Stimulated activated CD8-positive, alpha-beta memory T cell treated with anti-CD3 and anti-CD28 coated beads, Interleukin-4, amount 100 ng/mL, for 1 hour (primary cell): ENCODE measurements at places on chromosomes 7 and 10.

DNA sequence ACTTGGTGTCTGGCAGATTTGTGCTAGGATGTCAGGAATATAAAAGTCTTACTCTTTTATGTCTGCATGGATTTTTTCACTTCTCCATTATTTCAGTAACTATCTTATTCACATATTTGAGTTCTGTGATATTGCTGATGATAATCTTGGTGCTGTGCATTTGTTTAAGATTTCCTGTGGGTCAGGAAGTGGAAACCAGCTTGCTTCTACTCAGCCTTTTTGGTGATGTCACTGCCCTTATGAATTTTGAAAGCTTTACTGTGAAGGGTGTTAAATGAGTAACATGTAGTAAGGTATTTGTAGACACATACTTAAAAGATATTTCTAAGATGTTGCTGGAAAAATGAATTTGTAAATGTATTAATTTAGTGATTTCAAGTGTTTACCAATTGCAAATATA, 69.5 kb upstream of the VOPP1 start:
- DNase-seq = no peak

DNA sequence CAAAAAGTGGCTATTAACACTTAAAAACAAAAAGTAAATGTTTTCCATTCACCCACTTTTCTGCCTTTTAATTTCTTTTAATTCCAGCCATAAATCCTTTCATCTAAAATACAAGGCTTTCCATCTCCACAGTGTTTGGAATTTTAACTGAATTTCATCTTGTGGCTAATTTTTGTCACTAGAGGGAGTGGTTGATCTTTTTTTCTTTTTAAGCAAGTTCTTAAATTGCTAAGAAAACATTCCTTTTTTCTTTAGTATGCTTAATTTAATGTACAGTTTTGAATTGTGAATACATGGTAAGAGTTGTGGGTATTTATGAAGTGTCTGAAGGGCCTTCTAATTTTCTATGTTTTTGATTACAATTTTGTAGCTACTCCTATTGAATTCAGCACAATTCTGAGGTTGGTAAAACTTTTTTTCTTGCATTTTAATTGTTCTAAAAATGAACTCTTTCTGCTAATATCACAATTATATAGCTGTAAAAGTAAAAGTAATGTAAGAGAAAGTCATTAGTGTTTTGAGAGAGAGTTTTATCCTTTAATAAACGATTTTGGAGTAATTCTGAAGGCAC, 54.9 kb upstream of the ANK3 start:
- no peak for DNase-seq

DNA sequence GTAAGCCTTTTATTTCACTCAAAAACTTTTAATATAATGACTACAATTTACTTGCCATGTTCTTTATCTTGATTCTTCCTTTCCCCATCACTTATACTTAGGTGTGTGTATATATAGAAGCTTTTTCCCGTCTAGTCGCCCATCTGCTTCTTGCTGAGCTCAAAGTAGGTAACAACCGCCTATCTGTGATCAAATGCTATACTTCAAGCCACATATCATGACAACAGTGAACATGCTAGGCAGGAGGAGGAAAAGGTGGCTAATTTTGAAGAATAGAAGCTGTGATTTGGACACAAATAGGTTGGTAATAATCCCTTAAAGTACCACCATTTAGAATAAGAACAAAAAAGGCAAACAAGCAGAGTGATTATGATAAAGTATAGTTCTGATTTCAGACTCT, 367.3 kb upstream of the CHRM2 start:
- no peak for DNase-seq

DNA sequence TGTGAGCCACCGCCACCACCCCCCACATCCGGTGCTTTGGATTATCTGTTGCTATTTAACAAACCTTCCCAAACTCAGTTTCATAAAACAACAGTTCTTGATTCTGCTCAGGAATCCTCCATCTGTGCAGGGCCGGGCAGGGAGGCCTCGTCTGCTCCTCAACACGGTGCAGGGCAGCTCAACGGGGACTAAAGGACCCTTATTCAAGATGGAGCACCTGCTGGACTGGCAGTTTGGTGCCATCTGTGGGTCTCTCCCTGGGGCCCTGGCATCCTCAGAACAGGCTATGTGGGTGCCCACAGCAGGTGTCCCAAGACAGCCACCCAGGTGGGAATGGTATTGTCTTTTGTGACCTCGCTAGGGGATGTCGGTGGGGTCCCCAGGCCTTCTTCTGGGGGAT, 31.0 kb upstream of the ELFN1 start:
- no peak for DNase-seq

GRCh38 chr10:6267941-6268340, 65.2 kb downstream of the PFKFB3 start:
- DNase-seq = no peak

GRCh38 chr10:83076443-83076842, 1062.9 kb upstream of the GHITM start:
- DNase-seq = no peak

DNA sequence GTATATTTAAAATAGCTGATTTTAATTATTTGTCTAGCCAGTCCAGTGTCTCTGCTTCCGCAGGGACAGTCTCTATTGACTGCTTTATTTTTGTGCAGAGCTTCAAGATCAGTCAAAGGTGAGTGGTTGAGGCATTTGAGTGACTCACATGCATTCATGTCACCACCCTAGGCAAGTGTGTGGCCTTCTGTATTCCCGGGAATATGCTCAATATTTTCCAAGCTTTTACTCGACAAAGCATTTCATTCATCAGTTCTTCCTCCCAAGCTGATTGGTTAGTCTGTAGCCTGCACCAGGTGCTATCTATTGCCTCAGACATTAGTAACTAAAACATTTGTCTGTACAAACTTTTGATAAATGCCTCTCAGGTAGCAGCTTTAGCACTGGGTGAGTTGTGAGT, 471.5 kb upstream of the NRG3 start:
- DNase-seq = no peak

- no peak for DNase-seq
These were observed 31.2 kb downstream of the LRRC4 start for GRCh38 chr7:128000048-128000447.

DNA sequence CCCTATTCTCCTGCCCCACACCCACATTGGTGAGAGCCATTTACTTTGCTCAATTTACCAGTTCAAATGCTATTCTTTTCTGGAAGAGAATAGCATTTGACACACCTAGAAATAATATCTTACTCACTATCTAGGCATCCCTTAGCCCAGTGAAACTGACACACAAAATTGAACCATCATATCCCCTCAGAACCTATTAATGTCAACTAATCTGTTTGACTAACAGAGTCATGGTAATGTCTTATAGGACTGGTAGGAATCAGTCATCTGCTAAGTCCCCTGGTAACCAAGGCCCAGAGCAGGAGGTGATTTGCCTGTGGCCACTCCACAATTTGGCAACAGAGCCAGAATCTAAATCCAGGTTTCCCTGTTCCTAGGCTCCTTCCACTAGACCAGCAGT, 63.3 kb downstream of the PPP1R3C start:
- no peak for DNase-seq

DNA sequence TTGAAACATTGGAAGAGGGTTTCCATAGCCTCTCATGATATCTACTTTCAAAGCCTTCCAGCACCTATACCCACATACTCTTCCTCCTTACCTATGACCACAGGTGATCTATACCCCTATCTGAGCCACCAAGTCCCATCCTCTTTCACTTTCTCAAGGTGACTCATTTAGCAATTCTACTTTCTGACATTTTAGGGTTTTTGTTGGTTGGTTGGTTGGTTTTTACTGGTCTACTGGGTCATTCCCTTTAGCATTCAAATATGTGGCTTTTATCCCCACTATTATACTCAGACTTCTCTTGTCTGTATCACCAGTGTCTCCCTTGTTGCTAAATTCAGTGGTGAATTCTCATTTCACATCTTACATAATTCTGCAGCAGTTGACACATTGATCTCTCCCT, 130.4 kb upstream of the STEAP4 start:
- DNase-seq = no peak

DNA sequence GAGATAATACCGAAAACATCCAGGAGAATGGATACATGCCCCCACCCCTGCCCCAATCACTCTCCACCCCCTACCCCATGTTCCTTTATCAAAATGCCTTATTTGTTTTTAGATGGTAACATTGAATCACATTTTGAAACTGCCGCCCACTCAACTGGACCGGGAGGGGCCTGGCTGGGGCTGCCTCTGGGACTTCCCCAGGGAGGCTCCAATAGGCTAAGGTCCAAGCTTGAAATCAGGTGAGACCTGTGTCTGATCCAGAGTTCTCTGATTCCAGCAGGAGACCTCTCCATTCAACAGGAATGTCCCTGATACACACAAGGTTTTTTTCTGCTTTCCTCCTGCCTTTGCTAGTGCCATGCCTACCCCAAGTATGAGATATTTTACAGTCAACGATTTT, 43.8 kb upstream of the ACSL5 start:
- no peak for DNase-seq

GRCh38 chr10:44382981-44383748, 1.7 kb downstream of the CXCL12 start:
- no peak for DNase-seq

DNA sequence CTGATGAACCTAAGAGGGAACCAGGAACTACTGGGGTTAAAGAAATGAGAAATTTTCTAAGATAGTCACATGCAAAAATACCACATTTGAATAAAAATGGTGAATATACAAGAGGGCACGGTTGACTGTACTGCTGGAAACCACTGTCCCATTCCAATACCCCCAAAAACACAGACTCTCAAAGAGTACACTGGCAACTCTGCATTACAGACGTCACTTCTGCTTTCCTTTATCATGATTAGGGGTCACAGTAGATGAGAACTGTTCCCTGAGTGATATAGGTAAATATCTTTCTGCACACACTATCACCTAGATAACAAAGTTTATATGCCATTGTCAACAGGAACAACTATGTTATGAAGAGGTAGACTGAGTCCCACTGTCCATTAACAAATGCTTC, 69.5 kb downstream of the RAPGEF5 start:
- DNase-seq = no peak

GRCh38 chr10:125060482-125060825, 99.9 kb downstream of the CTBP2 start:
- DNase-seq = no peak

DNA sequence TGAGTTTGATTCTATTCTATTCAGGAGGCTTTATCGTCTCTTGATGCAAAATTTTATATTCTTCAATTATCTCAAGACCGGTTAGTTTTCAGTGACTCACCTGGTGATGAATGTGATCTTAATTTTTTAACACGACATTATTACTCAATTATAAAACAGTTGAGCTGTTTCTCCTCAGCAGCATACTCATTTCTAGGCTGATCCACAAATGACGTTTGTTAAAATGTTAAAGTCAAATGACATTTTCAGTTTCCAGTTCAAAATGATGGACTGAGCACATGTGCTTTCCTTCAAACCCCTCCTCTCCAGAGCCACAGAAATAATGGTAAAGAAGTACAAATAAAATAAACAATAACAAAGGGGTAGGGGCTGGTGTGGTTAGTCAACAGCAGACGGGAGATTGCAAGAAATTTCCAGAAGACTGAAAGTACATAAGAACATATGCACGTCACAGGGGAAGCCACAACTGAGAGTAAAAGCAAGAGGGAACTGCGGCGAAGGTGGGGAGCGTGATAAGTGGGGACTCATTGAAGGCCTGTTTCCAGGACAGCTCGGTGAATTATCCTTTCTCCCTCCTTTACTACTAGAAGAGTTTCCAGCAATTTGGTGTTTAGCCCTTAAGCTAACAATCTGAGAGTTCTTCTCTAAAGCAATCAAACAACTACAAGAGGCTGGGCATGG, 10.9 kb downstream of the MACROH2A2 start:
- no peak for DNase-seq

DNA sequence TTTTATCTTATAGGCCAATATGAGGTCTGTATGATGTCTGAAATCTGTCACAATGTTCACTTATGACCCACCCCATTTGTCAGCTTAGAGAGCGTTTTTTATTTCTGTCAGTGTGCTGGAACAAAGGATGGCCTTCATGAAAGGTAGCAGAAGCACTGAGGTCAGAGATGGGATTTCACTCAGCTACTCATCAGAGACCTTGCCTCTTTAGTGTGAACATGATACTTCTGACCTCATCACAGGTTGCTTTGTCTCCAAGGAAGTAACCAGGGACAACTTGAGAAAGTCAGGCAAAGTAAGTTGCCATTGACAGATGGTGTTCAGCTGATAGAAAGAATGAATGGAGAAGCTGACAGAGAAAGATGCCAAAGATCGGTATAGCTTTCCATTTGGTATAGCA, 16.3 kb downstream of the YAE1 start:
- DNase-seq = no peak

DNA sequence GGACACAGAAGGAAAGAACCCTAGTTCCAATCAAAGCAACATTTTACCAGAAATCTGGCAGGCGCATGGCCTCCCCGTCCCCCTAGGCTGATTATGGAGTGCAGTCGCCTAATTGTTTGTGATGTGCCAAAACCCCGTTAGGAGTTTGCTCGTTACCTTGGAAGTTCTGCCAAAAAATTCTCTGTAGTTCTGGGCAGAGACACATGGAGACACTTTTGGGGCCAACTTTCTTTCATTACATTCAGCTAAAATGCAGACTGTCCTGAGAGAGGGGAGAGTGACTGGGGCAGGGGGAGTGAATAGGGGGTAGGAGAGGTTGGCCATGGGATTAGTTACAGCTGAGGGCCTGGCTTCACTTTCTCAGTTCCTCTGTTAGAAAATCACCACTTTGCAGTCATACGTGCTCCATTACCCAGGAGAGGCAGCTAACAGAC, 158.0 kb upstream of the NPVF start:
- no peak for DNase-seq

GRCh38 chr7:44261240-44261639, 60.5 kb downstream of the YKT6 start:
- DNase-seq = no peak

DNA sequence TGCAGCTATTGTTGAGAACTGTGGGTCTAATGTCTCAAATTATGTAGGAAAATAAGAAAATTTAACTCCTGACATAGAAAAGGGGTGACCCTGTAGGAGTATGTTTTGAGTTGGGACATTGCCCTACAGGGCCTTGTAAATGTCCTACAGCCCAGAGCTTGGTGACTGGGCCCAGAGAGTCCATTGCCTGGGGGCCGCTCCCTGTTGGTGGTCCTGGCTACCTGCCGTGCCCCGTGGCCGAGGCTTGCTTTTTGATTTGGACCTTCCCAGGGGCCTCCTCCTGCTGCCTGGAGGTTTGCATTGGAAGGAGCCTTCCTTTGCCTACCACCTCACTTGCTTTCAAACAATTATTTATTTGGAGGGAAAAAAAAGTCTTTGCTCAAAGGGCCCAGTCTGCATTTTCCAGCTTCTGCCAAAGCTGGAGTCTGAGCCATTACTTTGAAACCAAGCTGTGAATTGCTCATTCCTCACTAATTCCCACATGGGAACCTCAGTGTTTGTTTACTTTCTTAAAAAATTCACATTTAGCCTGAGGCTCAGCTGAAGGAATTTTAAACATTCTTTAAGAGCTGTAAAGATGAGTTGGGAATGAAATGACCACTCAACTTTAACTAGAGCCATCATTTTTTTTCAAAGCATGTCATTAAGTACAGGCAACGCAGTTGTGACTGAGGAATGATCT, 355.0 kb downstream of the GLRX3 start:
- no peak for DNase-seq

- DNase-seq = no peak
These were observed 84.8 kb downstream of the FAM53B start for GRCh38 chr10:124659380-124659779.

- no peak for DNase-seq
These were observed 7.8 kb upstream of the ATOH7 start for GRCh38 chr10:68239596-68240150.
